Activated T-cell treated with anti-CD3 and anti-CD28 coated beads, Interleukin-2, amount 50 U/mL, for 72 hours (primary cell): ENCODE measurements at places on chromosomes 5 and 9.

DNA sequence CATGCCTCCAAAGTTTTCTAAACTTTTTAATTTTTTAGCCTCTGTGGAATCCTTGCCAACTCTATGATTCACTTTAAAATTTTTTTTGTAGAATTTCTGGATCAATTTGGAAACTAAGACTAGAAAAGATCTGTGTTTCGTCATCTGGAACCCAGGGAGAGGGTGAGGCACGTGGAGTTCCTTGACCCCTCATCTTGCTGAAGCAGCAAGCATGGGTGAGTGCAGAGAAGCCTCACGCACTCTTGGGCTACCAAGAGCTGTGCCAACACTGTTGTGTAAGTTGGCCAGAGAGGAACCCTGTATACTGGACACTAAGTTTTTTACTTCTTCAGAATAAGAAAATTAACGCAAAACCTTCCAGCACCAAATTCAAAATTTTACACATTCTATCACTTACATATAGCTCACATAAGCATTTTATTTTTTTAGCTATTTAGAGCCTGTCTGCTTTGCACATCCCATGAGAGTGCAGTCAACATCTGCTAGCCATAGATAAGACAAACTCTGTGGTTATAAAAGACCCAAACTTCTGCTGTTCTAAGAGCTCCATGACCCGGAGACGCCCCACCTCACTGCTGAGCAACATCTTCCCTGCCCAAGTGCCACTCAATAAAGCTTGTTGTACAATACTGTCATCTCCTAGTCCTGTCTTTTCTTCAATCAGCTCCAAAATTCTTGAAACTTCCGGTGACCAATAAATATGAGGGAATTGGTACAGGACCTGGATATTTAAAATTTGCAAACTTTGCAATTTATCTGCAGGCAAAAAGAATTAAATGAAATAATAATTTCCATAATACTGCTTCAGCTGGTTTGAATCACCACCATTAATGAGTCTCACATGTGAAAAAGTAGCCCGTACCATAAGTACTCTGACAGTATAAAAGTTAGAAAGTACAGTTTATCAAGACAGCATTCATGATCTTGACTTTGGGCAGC lies 69.7 kb upstream of the ADCY2 start:
- no peaks in the 10 kb centered on the region for H3K36me3 ChIP-seq
- no peak overlapping the region for H3K27ac ChIP-seq
- H3K4me3 ChIP-seq: no peak overlapping the region
- no peak for DNase-seq
- H3K4me1 ChIP-seq: no peaks in the 10 kb centered on the region
- H3K27me3 ChIP-seq: no peaks in the 10 kb centered on the region

DNA sequence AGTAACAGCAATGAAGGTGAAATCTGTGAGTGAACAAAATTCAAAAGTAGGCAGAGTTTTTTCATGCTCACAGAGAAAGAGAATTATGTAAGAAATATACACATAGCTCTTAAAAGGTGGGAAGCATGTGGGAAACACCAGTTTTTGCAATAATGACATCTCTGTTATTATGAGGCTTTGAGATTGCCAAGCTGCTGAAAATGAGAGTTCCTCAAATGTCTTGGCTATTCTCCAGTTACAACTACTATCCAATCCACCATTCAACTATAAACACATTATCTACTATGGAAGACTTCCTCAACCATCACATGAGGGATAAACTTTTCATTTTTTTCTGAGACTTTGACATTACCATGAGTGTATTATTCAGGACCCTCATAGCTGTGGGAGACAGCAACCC lies 420.8 kb upstream of the ACTBL2 start:
- H3K4me1 ChIP-seq: no peaks in the 10 kb centered on the region
- peaks cover 11% of the 10 kb centered on the region for H3K27me3 ChIP-seq
- H3K4me3 ChIP-seq: no peak overlapping the region
- DNase-seq: no peak
- H3K27ac ChIP-seq: no peak overlapping the region

DNA sequence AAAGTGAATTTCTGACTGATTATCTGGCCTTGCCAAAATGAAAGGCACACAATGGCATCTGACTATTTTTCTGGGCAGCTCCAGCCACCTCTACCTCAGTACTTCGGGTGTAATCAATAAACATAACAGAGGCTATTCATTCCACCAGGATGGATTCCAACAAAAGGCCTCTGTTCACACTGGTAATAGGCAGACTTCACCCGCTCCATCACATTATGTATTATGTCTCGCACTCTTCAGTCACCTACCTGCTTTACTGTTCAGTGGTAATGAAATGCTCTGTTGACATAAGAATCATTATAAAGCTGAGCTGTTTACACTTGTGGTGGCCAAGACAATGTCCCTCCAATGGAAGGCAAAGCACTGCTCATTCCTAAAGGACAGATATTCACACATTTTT lies 1333.7 kb upstream of the WWC1 start:
- H3K36me3 ChIP-seq: no peaks in the 10 kb centered on the region
- no peak for DNase-seq
- H3K27me3 ChIP-seq: no peaks in the 10 kb centered on the region
- H3K4me1 ChIP-seq: no peaks in the 10 kb centered on the region
- no peak overlapping the region for H3K27ac ChIP-seq

- H3K36me3 ChIP-seq: peaks cover 62% of the 10 kb centered on the region
- H3K4me1 ChIP-seq: peaks cover 44% of the 10 kb centered on the region
- peak overlapping the region; percentile 89 for H3K27ac ChIP-seq
- H3K4me3 ChIP-seq: no peak overlapping the region
- H3K27me3 ChIP-seq: no peaks in the 10 kb centered on the region
These were observed 17.0 kb downstream of the IARS1 start for GRCh38 chr9:92276331-92277032.

GRCh38 chr5:138793575-138793974 lies 40.4 kb downstream of the CTNNA1 start:
- no peak for DNase-seq
- peaks cover 31% of the 10 kb centered on the region for H3K4me1 ChIP-seq
- no peak overlapping the region for H3K4me3 ChIP-seq
- no peak overlapping the region for H3K27ac ChIP-seq
- H3K27me3 ChIP-seq: peaks cover 60% of the 10 kb centered on the region

DNA sequence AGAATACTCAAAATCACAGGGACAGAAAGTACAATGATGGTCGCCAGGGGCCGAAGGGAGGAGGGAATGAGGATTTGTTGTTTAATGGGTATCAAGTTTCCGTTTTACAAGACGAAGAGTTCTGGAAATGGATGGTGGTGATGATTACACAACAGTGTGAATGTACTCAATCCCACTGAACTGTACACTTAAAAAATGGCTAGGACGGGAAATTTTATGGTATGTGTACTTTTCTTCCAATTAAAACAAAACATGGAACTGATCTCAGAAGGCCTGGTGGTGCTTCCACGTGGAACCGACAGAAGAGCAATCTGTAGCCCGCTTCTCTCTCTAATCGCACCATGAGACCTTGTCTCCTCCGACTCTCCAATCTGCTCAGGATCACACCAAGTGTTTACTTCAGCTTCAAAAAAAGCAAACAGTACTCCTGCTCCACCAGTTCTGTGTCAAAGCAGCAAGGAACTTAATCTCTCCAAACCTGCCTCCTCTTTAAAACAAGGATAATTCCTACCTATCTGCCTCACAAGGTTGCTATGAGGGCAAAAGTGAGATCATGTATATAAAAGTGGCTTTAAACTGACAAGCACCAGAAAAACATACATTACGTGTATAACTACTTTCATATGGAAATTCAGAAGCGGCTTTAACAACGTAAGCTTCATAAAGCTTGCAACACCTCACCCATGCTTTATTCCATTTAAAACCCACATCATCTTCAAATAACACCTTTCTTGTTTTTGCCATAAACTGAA lies 2.1 kb downstream of the ECPAS start:
- peaks cover 56% of the 10 kb centered on the region for H3K4me1 ChIP-seq
- H3K27ac ChIP-seq: peak overlapping the region; percentile 76
- H3K27me3 ChIP-seq: no peaks in the 10 kb centered on the region
- peak overlapping the region; percentile 87 for H3K4me3 ChIP-seq
- no peak for DNase-seq

- peak overlapping the region; percentile 93 for H3K27ac ChIP-seq
- H3K27me3 ChIP-seq: no peaks in the 10 kb centered on the region
- H3K4me3 ChIP-seq: peak overlapping the region; percentile 89
These were observed 17.8 kb downstream of the NANS start for GRCh38 chr9:98074115-98074990.

GRCh38 chr5:142097681-142098080 lies 10.9 kb upstream of the NDFIP1 start:
- peak overlapping the region; percentile 36 for H3K4me3 ChIP-seq
- H3K36me3 ChIP-seq: no peaks in the 10 kb centered on the region
- H3K4me1 ChIP-seq: peaks cover 66% of the 10 kb centered on the region
- DNase-seq: peak; percentile 64
- H3K27me3 ChIP-seq: no peaks in the 10 kb centered on the region

- no peak overlapping the region for H3K4me3 ChIP-seq
- no peak for DNase-seq
- no peak overlapping the region for H3K27ac ChIP-seq
- no peaks in the 10 kb centered on the region for H3K4me1 ChIP-seq
- H3K27me3 ChIP-seq: no peaks in the 10 kb centered on the region
These were observed 170.4 kb downstream of the RFK start for GRCh38 chr9:76223749-76224340.

GRCh38 chr5:83767409-83767992 lies 46.8 kb upstream of the HAPLN1 start:
- H3K27ac ChIP-seq: no peak overlapping the region
- no peak overlapping the region for H3K4me3 ChIP-seq
- no peaks in the 10 kb centered on the region for H3K27me3 ChIP-seq
- DNase-seq: no peak

- H3K4me3 ChIP-seq: no peak overlapping the region
- no peaks in the 10 kb centered on the region for H3K4me1 ChIP-seq
- DNase-seq: no peak
- H3K36me3 ChIP-seq: no peaks in the 10 kb centered on the region
These were observed 16.9 kb upstream of the LAMC3 start for GRCh38 chr9:130991778-130992681.

DNA sequence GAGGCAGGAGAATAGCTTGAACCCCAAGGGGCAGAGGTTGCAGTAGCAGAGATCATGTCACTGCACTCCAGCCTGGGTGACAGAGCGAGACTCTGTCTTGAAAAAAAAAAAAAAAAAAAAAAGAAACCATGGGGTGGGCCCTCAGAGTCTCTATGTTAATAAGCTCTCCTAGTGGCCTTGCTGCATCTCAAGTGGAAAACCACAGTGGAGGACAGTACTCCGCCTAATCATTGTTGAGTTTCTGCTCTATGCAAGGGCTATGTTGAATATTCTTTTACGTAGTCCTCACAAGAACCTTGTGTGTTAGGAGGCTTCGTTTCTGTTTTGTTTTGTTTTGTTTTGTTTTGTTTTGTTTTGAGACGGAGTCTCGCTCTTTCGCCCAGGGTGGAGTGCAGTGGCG lies 48.9 kb downstream of the TJP2 start:
- H3K36me3 ChIP-seq: peaks cover 2% of the 10 kb centered on the region
- H3K4me1 ChIP-seq: no peaks in the 10 kb centered on the region
- no peaks in the 10 kb centered on the region for H3K27me3 ChIP-seq
- H3K27ac ChIP-seq: no peak overlapping the region
- H3K4me3 ChIP-seq: no peak overlapping the region

DNA sequence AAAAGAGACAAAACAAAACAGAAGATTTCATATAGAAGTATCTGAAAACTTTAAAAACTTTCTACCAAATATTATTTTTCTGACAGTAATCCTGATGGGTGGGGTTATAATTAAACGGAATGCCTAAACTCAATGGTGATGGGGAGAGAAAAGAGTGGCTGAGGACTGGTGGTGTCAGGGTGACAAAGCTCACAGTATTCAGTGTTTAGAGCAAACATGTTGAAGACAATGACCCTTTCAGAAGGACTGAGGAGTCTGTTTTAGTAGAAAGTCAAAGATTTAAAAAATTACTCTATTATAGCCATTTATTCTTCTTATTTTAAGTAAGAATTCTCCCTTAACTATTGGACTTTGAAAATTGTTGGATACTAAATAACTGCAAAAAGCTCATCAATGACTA lies 1144.0 kb downstream of the TAF11L14 start:
- H3K4me1 ChIP-seq: no peaks in the 10 kb centered on the region
- H3K27me3 ChIP-seq: no peaks in the 10 kb centered on the region
- no peak overlapping the region for H3K4me3 ChIP-seq
- no peak overlapping the region for H3K27ac ChIP-seq
- DNase-seq: no peak
- no peaks in the 10 kb centered on the region for H3K36me3 ChIP-seq

DNA sequence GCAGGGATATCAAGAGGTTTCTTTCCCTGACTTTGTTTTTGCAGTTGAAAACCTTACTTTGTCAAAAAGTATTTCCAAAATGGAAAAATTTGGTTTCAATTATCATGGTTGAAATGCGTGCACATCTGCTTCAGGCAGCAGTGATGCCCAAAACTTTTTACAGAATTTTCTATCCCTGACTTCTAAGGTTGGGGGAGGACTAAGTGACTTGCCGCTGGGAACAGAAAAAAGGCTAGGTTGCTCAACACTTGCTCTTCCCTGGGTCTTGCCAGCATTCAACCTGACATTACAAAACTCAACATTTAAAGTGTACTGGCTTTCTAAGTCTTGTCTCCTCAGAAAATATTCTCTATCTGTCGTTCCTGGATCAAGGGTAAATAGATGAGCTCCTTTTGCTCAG lies 4.7 kb downstream of the KLHL3 start:
- peaks cover 25% of the 10 kb centered on the region for H3K4me1 ChIP-seq
- no peaks in the 10 kb centered on the region for H3K27me3 ChIP-seq
- DNase-seq: no peak

- no peak overlapping the region for H3K27ac ChIP-seq
- H3K36me3 ChIP-seq: no peaks in the 10 kb centered on the region
- no peak overlapping the region for H3K4me3 ChIP-seq
These were observed 478.3 kb downstream of the EBF1 start for GRCh38 chr5:158621391-158621790.

DNA sequence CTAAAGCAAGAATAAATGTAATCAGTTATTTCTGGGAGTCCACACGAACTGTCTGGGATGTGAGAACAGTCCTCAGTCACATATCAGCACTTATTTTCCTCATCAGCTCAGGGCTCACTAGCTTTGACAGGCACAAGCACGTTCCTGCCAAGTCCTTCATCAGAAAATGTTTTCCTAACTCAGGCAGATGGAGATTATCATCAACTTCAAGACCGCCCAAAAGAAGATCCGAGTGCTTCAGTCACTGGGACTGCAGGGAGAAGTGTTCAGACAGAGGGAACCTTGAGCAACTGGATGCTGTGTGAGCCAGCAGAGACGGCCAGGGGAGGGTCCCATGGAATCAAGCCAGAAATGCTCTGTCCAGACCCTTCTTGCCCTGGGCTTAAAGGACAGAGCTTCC lies 189.4 kb downstream of the NXNL2 start:
- no peaks in the 10 kb centered on the region for H3K36me3 ChIP-seq
- no peak overlapping the region for H3K4me3 ChIP-seq
- peaks cover 15% of the 10 kb centered on the region for H3K27me3 ChIP-seq
- no peaks in the 10 kb centered on the region for H3K4me1 ChIP-seq
- DNase-seq: no peak
- no peak overlapping the region for H3K27ac ChIP-seq
